Activated CD4-positive, alpha-beta T cell treated with anti-CD3 and anti-CD28 coated beads, Interleukin-2, Interleukin-6, amounts not matched to agents 100 ng/mL and 50 ng/mL, durations not matched to agents 16 hours and 8 hours (primary cell): ENCODE measurements at places on chromosomes 5 and 9.
A peak's percentile ranks its signal among the peaks of the same experiment; 100 is the strongest.

- no peak for DNase-seq
Observed at GRCh38 chr9:92385477-92385876, 18.9 kb downstream of the OGN start.

GRCh38 chr9:92970467-92970923 lies 23.2 kb downstream of the FGD3 start:
- DNase-seq, result peak; percentile 44

GRCh38 chr9:84759300-84759750 lies 89.8 kb downstream of the NTRK2 start:
- peak; percentile 80 for DNase-seq

GRCh38 chr5:69231851-69232250 lies 2.8 kb upstream of the CDK7 start:
- no peak for DNase-seq

DNA sequence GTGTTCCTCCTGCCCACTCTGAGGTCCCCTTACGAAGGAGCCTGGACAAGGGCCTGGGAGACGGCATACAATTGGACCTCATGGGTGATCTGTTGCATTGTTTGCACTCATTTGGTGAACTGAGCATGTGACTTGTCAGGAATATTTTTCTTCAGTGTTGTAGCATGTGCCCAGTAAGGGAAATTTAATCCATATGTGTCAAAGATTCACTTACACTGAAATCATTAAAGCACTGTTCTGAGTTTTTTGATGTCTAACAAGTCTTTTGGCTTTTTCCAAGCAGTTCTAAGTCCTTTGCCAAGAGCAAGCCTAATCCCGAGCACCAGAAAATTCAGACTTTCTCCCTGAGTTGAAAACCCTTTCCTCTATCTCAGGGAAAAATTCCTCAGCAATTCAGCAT lies 61.6 kb upstream of the RPS23 start:
- no peak for DNase-seq

- no peak for DNase-seq
Observed at GRCh38 chr5:83009408-83009807, 67.8 kb downstream of the TMEM167A start.

- DNase-seq, result no peak
Observed at GRCh38 chr5:21680196-21680595, 1172.9 kb downstream of the CDH12 start.

DNA sequence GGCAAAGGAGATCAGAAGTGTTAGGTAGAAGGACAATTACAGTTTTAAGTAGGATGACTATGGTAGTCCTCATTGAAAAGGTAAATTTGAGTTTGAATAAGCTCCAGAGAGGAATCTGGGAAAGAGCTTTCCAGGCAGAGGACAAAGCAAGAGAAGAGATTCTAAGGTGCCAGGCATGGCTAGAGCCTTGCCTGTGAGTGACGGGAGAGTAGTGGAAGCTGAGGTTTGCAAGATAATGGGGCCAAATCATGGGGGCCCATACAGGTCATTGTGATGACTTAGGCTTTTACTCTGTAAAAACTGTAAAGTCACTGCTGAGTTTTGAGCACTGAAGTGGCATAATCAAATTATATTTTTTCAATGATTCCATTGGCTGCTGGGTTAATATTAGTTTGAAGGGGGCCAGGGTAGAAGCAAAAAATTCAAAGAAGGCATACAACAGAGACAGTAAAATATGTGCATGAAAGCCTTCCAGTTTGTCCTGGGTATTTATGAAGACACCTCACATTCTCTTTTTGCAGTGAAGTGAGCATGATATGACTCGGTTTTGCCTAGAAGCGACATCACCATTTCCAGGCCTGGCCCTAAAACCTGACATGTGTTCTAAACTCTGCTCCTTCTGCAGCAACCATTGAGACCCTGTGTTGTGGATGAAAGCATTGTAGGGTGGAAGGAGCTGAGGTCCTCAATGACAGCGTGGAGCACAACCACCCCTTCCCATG lies 279.8 kb upstream of the TNC start:
- no peak for DNase-seq

DNA sequence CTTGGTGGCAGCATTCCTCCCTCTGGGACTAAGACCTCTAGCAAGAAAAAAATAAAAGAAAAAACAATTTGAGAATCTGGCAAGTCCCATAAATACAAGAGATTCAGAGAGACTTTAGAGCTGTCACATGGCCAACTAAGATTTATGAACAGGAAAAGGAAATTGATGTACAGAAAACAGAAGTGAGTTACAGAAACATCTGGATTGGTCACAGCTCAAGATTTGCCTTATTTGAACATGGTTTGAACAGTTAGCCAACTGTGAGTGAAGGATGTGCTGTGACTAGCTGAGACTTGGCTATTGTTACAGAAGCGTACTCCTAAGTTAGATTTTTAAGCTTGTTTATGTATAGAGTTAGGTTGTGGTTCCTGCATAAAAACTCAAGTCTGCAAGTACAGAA lies 340.2 kb downstream of the SLCO4C1 start:
- no peak for DNase-seq

DNA sequence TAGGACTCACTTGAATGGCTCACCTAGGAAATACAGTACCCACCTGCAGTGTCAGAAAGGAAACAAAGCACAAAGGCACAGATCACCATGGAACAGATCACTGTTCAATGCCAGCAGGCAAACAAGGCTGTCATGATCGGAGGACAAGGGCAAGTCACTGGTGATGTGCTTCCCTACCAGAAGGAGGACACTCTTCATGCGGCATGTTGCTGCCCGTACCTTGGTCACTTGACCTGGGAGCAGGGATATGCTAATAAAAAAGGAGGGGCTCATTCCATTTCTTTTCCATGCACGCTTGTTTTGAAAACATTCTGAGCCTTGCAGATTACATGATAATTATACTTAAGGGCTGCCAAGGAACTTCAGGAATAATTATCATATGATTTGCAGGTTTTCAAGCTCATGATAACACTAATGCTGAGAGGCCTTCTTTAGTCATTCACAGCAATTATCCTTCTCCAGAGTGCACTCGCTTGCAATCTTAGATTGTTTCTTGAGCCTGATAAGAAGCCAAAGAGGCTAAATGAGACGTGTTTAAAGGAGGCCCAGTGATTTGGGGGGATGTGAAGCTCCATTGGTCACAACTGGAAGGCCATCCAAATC lies 36.1 kb upstream of the STARD4 start:
- DNase-seq, result no peak

DNA sequence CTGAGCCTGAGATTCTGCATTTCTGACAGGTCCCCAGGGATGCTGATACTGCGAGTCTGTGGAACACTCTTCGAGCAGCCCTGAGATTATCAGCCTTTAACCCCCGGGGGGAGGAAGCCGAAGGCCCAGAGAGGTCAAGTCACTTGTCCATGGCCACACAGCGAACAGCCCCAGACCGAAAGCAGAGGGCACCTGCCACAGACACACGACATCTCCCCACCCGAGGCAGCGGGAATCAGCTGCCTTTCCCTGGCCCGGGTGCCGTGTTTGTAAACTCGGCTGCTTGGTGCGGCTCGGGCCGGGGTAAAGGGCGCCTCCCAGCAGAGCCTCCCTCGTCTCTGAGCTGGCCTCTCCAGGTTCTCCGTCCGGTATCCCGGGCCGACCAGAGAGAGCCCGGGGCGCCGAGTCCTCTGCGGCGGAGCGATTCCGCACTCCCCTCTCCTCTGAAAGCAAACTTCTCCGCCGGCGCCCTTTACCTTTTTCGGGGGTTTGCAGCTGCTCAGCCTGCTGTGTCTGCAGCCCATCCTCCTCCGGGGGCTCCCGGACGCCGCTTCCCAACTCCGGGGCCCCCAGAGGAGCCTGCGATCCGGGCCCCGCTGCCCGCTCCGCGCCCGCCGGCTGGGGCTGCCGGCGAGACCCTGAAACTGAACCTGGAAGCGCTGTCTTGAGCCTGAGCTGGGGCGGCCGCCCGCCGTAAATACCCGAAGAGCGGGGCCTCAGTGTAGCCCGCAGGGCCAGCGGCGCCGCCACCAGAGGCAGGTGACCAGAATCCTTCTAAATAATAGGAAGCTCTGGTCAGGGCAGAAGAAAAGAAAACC lies at the start of gene CCDC69:
TSS of gene CCDC69 (minus strand) at position 646 of the 818 bp plus-strand sequence. CDS start at position 524, 122 bp downstream.
- peak; percentile 80 for DNase-seq

- peak; percentile 98 for DNase-seq
Observed at GRCh38 chr9:129888293-129889121, 53.2 kb downstream of the USP20 start.

DNA sequence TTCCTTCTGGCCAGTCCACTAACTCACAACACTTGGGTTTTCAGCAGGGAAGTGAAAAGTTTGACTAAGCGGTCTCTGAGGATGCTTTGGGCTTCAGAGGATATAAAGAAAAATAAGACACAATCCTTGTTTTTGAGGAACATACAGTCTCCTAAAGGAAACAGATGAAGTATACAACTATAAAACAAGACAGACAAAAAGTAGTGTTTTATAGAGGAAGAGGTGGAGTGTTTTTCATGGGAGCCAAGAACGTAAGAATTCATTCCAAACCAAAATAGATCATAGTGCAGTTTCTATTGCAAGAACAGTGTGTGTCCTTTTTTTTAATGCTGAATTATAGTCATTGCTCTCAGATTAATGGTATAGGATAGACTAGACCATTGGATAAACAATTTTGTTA lies 586.9 kb upstream of the BRINP1 start:
- no peak for DNase-seq

DNA sequence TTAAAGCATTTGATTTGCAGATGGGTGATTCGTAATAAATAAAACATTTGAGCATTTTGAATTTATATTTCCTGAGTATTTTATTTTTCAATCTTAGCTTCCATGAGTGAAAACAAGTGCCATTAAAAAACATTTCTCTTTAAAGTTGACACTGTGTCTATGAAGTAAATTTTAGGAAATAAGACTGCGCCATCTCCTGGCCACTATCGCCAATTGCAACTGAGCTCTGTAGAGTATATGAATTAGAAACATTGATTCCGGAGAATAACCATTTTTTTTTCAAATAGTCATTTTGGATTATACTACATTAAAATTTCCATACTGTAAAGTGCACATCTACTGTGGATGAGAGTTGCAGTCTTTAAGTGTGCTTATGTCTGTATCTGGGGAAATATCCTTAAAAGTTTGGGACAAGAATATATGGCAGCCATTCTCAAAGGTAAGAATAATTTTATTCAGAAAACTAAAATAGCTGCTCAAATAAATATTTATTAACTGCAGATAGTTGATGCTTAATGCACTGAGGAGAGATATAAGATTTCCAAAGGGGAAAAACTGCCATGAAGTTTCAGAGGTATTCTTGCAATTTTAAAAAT lies 5.9 kb downstream of the DMRTA1 start:
- DNase-seq, result peak; percentile 43

DNA sequence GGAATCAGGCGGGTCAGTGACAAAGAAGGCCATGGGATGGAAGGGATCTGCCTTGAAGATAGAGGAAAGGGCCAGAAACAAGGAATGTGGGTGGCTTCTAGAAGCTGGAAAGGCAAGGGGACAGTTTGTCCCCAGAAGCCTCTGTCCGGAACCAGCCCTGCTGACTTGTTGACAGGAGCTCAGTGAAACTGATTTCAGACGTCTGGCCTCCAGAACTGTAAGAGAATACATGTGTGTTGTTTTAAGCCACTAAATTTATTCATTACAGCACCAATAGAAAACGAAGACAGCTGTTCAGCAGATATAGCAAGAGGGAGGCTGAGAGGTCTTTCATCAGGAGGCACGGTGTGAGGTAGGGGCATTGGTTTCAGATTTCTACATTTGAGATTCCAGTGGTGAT lies 422.5 kb downstream of the KDM4C start:
- no peak for DNase-seq

- no peak for DNase-seq
Observed at GRCh38 chr5:141484310-141484640, 555 bp upstream of the PCDHGC4 start.
